ENCODE measurements at places on chromosomes 5 and 9.

DNA sequence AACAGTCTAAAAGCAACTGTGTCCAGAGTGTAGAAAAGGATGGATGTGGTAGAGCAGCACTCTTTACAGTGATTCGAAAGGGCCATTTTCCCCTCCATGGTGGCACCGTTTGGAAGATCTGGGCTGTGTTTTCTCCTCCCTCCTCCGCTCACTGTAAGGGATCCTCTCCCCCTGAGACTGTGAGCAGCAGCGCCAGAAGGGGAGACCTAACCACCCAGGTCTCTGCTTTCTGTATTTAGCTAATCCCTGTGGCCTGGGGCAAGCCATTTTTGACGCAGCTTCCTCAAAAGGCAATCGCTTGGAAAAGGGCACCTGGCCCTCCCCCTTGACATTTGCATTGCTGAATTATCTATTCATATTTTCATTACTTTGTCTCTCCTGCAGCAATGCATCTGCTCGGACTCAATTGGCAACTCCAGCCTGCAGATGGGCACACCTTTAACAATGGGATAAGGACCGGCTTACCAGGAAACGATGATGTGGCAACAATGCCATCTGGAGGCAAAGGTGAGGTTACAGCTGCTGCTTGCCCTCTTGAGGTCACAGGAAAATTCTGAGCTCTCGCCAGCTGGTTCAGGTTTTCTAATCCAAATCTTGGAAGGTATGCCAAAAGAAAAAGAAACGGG lies 244.3 kb upstream of the WWC1 start:
- peak; percentile 59 for DNase-seq

- peak; percentile 9 for DNase-seq
These were observed 312.1 kb upstream of the CDH18 start for GRCh38 chr5:20300110-20300509.

- DNase-seq = no peak
These were observed 295.8 kb upstream of the IRX4 start for GRCh38 chr5:2178528-2178927.

GRCh38 chr5:172769616-172770373 lies 1.2 kb downstream of the DUSP1 start:
- no peak for DNase-seq

GRCh38 chr5:107524111-107524510 lies 146.6 kb downstream of the EFNA5 start:
- DNase-seq = no peak

GRCh38 chr5:113084402-113085083 lies 107.9 kb downstream of the DCP2 start:
- no peak for DNase-seq

- DNase-seq = peak; percentile 43
These were observed 182.6 kb upstream of the GNA14 start for GRCh38 chr9:77830618-77831285.

DNA sequence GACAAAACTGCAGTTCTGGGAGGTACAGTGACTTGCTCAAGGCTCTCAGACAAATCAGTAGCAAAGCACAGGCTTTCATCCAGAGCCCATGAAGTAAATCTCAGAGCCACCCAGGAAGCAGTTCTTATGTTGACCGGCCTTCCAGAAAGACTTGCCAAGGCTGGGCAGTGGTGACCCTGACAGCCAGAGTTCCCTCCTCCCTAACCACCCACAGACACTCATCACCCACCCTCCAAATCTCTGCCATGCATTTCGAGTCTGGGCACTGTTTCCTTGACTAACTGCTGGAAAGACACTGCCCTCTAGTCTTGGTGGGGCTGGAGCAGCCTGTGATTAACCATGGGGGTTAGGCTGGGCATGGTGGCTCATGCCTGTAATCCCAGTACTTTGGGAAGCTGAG lies 21.5 kb downstream of the NEURL1B start:
- no peak for DNase-seq

- no peak for DNase-seq
These were observed 290.3 kb downstream of the EBF1 start for GRCh38 chr5:158809310-158809850.

- no peak for DNase-seq
These were observed 189.7 kb downstream of the GNAQ start for GRCh38 chr9:77841739-77842386.

DNA sequence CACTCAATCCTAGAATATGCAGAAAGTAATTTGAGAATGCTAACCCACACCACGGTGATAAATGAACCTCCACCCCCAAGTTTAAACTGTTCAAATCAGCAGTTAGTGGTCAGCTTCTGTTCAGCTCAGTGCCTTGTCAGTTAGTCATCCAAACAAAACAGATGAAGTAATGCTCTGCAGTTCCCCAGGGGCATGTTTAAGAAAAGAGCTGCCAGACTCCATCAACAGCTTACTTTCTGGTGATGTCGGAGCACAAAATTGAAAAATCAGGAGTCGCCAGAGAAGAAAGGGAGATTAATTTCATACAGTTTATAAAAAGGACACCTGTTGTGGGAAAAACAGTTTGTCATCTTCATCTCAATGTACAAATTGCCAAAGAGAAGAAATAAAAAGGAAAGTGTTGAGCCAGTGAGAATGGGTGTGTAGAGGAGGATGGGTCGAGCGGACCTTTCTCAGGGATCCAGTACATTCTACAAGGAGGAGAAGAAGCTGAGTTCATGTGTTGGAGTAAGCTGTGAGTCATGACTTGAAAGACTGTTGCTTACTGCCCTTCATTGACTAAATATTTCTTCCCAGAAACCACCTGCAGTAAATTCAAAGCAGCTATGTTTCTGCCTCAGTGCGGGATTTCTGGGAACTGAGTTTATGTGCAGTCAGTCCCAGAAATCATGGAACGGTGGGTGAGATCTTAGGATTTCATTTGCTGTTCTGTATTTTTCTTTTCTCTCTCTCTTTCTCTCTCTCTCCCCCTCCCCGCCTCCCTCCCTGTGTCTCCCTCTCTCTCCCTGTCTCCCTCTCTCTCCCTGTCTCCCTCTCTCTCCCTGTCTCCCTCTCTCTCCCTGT lies 13.7 kb downstream of the TRIO start:
- peak; percentile 99 for DNase-seq

DNA sequence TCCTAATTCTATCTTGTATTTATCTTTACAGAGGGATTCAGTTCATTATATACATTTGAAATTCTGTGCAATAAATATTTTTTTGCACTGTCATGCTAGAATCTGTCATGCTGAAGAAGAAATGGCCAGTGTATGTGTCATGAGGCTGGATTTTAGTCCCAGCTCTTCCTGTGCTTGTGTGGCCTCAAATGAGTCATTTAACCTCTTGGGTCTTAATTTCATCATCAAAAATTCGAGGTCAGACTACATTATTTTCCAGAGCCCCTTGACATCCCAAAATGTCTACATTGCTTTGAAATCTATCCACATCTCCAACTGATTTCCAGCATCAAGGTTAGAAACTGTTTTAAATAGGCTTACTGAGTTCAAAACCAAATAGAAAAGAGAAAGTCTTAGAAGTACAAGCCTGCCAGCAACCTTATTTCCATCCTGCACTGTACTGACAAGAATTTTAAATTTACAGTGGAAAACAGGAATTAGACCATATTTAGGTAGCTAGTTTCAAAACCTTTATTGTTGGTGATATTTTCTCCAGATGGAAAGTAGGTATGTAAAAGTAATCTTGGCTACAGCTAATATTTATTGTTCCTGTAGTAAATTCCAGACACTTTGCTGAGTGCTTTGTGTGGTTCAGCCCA lies 96.7 kb upstream of the MAMDC2 start:
- peak; percentile 96 for DNase-seq

- DNase-seq = peak; percentile 72
These were observed 345.2 kb downstream of the GLIS3 start for GRCh38 chr9:3954331-3955304.

GRCh38 chr5:93658044-93658443 lies 75.0 kb downstream of the NR2F1 start:
- peak; percentile 77 for DNase-seq

GRCh38 chr9:16559418-16560188 lies 310.9 kb downstream of the BNC2 start:
- no peak for DNase-seq

GRCh38 chr9:87122947-87123685 lies 175.8 kb upstream of the GAS1 start:
- peak; percentile 96 for DNase-seq

GRCh38 chr9:91946653-91947488 lies 3.2 kb downstream of the ROR2 start:
- no peak for DNase-seq

DNA sequence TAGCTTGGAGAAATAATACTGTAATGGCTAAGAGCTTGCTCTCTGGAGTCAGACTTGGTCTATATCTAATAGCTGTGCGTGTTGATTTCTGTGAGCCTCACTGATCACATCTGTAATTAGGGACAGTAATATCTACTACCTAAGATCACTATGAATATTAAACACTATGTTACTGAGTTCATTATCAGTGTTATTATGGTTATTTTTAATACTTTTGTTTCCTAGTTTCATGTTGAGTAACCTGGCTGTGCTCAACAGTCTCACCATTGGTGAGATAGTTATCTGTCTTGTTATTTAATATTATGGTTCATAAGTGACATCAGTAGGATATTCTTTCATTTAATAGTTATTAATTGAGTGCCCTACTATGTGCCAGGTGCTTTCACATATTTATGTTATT lies 22.4 kb upstream of the CAVIN4 start:
- no peak for DNase-seq

GRCh38 chr9:127183814-127184582 lies 61.6 kb upstream of the ANGPTL2 start:
- no peak for DNase-seq

GRCh38 chr5:138872841-138873465 lies 2.2 kb downstream of the LRRTM2 start:
- no peak for DNase-seq

GRCh38 chr9:18890372-18890771 lies 142.6 kb downstream of the SAXO1 start:
- peak; percentile 89 for DNase-seq

GRCh38 chr9:74838351-74838750 lies 49.4 kb downstream of the TRPM6 start:
- DNase-seq = no peak

DNA sequence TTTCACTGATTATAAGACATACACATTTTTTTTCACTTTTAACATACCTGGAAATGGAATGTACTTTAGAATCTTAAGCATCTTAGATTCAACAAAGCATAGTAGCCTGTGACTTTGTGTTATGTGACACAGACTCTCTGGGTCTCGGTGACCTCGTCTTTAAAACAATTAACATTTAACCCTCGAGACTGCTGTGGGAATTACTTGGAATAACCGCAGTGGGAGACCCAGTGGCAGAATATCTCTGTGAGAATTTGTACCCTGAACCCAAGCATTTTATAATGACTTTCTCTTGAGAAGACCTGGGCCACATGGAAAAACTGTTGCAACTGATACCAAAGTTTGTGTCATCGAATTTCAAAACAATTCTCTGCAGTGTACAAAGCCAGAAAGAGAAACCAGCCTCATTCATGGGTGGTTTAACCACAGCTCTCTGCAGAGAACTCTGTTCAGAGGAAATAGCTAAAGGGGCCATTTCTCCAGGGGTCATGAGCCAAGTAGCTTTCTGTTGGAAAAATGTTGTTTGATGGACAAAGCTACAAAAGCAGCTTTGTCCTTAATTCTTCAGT lies 10.0 kb upstream of the RETREG1 start:
- DNase-seq = no peak

- DNase-seq = no peak
These were observed 11.9 kb upstream of the ZNF366 start for GRCh38 chr5:72519111-72519510.

GRCh38 chr5:14155075-14155474 lies 11.9 kb downstream of the TRIO start:
- no peak for DNase-seq

- no peak for DNase-seq
These were observed 86.3 kb upstream of the C9orf72 start for GRCh38 chr9:27659571-27659970.

GRCh38 chr9:32589083-32589723 lies 16.2 kb upstream of the NDUFB6 start:
- peak; percentile 53 for DNase-seq

DNA sequence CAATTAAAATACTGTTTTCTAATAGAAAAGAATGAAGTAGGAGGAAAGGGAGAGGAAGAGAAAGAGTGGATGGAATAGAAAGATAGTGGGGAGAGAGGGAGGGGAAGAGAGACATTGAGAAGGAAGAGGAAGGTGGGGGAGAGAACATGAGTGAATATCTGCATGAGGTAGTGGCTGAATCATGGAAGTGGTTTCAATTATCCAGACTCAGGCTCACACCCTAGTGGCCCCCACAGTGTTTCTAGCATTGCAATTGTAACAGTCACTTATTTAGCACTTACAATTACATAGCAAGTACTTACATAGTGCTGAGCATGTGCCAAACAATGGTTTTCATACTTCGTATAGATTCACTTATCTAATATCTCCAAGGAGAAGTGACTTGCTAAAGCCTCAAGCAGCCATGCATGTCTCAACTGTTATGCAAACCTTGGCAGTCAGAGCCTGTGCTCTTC lies 72.7 kb downstream of the CAST start:
- DNase-seq = peak; percentile 76

DNA sequence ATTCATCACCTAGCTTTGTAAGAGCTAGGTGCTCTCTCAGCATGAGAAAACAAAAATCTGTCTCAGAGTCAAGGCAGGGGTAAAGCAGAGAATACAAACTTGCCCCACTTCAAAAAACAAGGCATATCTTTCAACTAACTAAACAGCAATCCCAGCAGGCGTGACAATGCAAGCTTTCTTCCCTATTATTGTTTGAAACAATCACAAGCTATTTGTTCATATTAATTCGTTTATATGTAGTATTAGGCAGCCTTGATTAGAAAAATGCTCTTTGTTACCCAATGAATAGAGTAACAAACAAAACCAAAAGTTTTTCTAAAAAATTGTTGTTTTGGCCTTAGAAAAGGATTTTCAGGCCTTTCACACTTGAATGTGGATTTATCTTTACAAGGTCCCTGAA lies 71.1 kb downstream of the LPAR1 start:
- DNase-seq = no peak

GRCh38 chr9:73640971-73641370 lies 489.3 kb downstream of the ANXA1 start:
- DNase-seq = no peak

- DNase-seq = no peak
These were observed 45.3 kb upstream of the SUSD3 start for GRCh38 chr9:93012963-93013855.

DNA sequence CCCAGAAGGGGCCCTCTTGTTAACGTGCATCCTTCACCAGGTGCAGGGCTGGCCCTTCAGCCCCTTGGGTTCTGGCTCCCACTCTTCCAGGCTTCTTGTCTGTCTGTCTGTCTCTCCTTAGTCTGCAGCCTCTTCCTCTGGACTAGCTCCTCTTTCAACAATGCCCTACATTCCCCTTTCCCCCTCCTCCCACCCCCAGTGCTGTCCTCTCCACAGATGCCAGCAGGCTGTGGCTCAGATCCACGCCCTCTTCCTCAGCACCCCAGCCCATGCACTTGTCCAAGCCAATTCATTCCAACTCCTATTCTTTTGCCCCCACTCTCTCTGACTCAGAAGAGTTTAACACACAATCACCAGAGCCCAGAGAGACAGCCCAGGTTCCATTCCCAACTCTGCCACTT lies 45.2 kb upstream of the ALDH1B1 start:
- DNase-seq = no peak

DNA sequence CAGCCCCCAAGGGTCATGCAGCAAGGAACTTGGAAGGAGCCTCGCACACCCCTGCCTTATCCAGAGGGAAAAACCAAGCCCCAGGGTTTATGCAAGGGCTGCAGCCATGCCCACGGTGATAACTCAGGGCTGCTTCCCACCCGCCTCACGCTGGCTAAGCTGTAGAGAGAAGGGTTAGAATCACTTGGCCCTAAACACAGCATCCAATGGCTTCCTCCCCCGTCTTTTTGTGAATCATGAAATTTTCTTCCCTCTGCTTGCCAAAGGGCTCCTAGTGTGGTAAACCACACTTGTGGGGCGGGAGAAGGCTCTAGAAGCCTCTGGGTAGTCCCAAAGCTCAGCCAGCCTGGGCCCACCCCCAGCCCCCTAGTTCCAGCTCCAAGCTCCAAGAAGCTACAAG lies 55.9 kb upstream of the ORM1 start:
- DNase-seq = peak; percentile 74
